ENCODE measurements at places on chromosomes 12 and 14. TPM values are rescaled to one million over a fixed set of nuclear protein-coding genes. Genes with fewer than 3 reads are reported as not detected.

- no peak for DNase-seq
Observed at GRCh38 chr12:116466536-116466935, 92.6 kb upstream of the MAP1LC3B2 start.

- DNase-seq, result no peak
Observed at GRCh38 chr12:90013409-90013808, 304.8 kb upstream of the ATP2B1 start.

GRCh38 chr14:68384335-68384734 is 408.5 kb downstream of the ZFP36L1 start:
- DNase-seq, result no peak

DNA sequence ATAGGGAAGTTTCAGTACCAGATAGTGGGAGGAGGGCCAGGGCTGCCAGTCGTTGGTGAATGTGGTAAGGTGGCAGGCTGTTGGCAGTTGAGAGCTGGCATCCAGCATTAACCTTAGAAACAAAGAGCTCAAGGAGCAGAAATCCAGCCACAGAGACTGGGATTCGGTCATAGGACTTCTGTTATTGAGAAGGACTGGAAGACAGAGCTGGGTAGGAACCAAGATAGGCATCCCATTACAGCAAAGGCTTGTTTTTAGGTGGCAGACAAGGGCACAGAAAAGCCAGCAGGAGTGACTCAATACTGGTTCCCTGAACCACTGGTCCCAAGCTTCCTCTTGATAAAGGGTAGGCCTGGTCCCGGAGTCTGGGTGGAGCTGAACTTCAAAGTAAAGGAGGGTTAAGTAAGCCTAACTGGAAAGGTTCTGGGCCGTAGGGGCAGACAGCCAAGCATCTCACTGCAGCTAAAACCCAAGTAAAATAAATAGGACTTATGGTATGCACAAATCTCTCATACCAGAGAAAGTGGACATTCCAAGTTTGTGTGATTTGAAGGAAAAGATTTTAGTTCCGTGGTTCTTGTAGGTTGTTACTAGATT is 147.9 kb downstream of the ETV6 start:
- DNase-seq, result no peak

The TMTC1 gene
- total RNA-seq, result 45.8 TPM

The DAO gene
- total RNA-seq, result not detected

The L3HYPDH gene
- total RNA-seq, result 12.3 TPM

GRCh38 chr12:221736-222135 is 7.8 kb upstream of the SLC6A12 start:
- DNase-seq, result no peak

- no peak for DNase-seq
Observed at GRCh38 chr14:100106250-100107112, 41.3 kb downstream of the EVL start.

The RTL1 gene
- total RNA-seq, result not detected

GRCh38 chr12:104063712-104064030 is 660 bp upstream of the HCFC2 start:
- DNase-seq, result no peak

The CDKN3 gene
- 5.2 TPM for total RNA-seq

The CLEC4D gene
- not detected for total RNA-seq
